ENCODE measurements at places on chromosomes 2 and 18.

DNA sequence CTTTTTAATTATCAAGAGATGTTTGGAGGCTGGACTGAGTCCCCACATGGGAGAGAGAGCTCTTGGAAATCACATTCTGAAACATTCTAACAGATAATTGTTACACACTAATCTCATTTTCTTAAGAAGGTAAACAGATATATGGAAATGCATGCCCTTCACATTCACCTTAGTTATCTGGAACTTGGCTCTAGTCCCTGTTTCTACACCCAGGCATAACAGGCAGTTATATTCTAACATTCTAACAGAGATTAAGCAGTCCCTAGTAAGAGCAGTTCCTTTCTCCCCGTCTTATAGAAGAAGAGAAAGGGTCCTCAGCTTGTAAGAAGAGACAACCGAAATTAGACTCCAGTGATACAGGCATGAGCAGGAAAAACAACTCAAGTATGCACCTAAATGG lies 385.4 kb downstream of the SOX11 start:
- no peak for DNase-seq

DNA sequence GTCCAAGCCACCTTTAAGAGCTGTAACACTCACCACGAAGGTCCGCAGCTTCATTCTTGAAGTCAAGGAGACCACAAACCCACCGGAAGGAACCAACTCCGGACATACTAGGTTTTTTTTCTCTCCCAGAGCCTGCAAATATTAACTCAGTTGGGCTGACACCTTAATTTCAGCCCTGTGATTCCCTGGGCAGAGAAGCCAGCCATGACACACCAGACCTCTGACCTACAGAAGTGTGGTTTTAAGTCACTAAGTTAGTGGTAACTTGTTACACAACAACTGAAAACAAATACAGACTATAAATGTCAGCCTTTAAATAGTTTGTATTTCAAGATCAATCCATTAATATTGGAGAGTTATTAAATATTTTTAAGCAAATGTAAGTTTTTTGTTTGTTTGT lies 855.1 kb downstream of the TMEM182 start:
- no peak for DNase-seq

DNA sequence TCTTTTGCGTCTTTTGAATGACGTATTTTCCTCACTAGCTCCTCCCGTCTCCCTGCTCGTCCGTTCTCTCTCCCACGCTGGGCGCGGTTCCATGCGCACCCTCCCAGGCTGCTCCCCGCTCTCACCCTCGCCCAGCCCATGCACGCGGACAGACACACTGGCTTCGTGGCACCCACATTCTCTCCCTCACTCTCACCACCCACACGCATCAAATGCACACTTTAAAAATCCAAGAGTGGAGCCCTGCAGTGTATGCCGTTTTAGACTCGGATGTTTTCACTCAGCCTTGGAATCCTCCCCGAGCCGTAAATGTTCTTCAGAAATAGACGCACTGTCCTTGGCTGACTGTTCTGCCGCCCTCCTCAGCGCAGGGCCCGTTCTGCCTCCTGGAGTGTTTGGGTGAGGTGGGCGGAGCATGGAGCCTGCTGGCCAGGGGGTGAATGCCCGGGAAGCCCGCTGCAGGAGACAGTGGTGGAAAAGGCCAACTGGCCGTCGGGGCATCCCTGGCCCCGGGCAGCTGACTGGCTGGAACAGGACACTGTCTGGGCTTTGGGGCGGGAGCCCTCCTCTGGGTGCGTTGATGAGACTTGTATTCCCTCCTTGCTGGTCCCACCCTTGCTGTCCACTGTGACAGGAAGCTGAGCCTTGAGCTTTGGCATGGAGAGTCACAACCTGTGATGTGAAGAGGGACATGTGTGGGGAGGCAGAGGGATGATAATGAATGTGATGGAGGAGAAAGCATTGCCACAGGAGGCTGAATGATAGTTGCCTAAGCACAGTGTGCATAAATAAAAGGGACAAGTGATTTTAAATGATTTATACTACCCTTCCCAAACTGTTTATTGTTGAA lies 35.4 kb upstream of the LYPD6B start:
- DNase-seq, result no peak

DNA sequence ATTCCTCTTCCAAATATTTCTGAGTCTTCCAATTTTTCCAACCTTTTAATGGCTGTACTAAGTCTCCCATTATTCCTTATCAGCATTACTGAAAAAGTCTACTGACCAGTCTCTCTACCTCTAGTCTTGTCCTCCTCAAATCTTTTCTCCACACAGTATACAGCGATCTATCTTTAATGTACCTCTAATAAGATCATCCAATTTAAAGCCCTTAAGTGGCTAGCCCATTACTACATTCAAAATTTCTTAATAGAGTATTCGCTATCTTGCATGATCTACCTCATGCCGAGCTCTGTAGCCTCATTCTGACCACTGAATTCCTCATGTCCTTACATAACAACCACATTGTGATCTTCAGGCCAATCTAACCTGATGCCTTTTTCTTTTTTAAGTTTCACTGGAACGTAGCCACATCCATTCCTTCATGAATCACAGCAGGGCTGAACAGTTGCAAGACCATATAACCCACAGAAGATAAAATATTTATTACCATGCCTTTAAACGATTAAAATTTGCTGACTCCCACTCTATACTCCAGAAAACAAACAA lies 57.9 kb downstream of the SLC66A3 start:
- DNase-seq, result no peak

GRCh38 chr2:98649135-98649991 lies 41.0 kb downstream of the UNC50 start:
- DNase-seq, result no peak
